Thoracic aorta (tissue), 2 donors: ENCODE measurements at places on chromosomes 13 and 19. TPM values are rescaled to one million over a fixed set of nuclear protein-coding genes. Genes with fewer than 3 reads are reported as not detected.

- DNase-seq = no peak
These were observed 101.7 kb downstream of the TNFRSF19 start for GRCh38 chr13:23671897-23672296.

MCF2L gene
- 49.2 TPM for total RNA-seq

CEBPA gene
- total RNA-seq = 4.7 TPM

ZNF442 gene
- 0.81 TPM for total RNA-seq
